ENCODE measurements at places on chromosomes 6 and 20.

DNA sequence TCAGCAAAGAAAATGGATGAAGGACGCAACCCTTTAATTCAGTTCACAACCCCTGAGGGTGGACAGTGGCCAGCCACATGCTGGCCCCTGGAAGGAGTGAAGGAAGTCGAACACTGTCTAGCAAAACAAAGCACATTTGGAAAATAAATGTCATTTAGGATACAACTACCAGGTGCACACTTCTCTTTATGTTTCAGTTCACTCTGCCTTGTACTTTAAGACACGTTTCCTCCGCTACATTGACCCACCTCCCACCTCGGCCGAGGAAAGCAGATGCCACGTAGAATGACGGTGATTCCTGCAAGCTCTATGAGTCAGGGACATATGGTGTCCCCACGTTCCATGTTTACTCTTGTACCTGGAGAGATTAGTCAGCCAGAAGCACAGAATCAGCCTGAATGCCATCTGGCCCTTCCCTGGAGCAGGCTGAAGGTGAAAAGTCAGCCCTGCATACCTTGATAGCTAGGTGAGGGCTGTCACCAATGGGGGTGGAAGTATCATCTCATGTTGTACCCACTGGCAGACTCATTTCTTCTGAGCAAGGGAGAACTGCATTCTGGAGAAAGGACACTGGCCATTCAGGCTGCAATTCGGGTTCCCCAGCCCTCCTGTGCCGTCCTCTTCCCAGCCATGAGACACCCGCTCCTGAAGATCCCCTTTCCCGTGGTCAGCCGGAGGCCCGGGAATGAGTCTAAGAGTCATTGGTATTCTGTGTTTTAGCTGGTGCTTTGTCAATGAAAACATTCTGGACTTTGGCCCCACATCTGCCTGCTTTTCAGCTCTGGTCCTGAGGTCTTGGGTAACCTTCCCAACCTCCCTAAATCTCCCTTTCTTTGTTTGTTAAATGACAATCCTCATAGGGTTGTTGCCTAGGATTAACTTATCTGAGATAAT is 60.6 kb downstream of the FOXA2 start:
- no peak for DNase-seq

- no peak for DNase-seq
These were observed 99.6 kb downstream of the OGFRL1 start for GRCh38 chr6:71388068-71388744.

DNA sequence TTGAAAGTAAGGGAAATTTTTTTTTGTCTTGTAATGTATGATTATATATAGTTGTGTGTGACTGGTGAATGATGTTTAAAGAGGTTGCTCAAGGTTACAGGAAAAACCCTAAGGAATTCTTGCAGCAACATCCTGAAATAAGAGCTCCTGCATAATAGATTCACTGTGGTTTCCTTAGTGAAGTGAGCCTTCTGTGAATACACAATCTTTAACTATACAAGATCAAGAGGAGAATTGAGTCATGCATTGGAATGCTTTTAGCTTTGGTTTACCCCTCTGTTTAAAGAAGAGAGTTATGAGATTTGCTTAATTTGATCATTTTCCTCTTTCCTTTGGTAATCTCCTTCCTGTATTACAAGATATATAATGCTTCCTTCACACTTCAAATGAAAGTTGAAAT is 141.6 kb upstream of the EYA4 start:
- DNase-seq, result peak; percentile 8

DNA sequence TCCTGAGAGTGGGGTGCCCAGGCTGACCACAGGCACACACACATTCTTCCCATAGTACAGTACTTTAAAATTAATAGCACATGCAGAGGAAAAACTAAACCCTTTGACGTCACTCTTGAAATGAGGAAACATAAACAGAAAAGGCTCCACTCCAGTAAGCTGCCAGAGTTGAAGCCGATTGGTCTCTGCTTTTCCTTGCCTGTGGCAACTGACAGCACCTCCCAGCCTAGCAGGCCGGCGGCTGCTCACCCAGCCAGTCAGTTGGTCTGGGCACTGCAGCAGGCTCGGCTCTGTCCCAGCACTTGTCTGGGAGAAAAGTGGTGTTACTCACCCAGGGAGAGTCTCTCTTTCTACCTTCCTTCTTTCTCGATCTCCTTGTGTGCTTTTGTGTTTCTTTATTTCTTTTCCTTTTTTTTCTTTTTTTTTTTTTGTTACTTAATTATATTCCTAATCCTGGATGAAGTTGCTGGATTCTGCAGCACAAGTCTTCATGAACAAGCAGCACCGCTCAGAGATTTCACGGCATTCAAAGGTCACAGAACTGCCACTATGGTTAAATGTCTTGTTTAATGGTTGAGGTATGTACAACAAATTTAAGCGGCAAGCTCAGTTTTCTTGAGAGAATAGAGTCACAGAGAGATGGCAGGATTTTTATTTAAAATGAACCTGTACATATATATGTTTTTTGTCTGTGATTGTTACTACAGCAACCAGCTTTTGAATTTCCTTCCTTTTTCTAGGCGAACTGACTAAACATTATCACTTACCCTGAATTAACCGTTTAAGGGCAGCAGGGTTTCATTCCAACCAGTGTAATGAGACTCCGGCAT is at the start of gene PDE7B:
Gene PDE7B, plus strand, starts transcription at position 260 of the 830 bp plus-strand sequence.
- no peak for DNase-seq

GRCh38 chr20:50191544-50192363 is 1.1 kb downstream of the CEBPB start:
- peak; percentile 70 for DNase-seq

DNA sequence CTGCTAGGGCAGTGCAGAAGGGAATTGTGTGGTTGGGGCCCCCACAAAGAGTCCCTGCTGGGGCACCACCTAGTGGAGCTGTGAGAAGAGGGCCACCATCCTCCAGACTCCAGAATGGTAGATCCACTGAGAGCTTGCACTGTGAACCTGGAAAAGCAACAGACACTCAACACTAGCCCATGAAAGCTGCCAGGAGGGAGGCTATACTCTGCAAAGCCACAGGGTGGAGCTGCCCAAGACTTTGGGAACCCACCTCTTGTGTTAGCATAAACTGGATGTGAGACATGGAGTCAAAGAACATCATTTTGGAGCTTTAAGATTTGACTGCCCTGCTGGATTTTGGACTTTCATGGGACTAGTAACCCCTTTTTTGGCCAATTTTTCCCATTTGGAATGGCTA is 328.4 kb upstream of the KHDRBS2 start:
- no peak for DNase-seq

GRCh38 chr6:45548657-45549515 is 171.2 kb upstream of the SUPT3H start:
- no peak for DNase-seq

- no peak for DNase-seq
These were observed 4.8 kb upstream of the BTNL2 start for GRCh38 chr6:32411566-32412327.

DNA sequence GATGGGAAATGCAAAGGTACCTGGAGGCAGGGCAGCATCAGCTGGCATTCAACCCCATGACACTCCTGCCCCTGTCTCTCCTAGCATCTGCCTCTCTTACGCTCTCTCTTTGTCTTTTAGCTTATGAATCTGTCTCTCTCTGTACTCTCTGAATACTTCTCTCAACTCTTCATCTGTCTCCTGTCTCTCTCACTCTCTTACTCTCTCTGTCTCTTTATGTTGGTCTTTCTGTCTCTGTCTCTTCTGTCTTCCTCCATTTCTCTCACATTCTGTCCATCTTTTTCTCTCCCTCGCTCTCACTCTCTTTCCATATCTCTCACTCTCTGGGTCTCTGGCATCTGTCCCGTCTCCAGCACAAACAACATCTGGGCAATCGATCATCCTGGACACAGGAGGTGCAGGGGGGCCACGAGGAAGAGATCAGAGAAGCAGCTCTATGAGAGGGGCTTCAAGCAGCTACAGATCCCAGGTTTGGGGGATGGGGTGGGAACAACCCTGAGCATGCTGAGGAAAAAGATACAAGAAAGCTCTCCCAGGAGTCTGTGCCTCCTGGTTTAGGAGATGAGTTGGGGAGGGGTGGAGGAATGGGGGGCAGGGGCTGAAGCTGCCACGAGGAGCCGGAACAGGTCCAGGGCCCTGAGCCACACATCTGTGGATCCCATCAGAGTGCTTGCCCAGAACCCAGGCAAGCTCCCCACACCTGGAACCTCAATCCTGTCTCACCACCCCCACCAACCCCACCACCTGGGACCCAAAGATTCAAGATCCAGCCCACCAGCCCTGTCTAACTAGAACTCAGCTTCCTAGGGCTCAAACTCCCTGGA is 2.4 kb downstream of the COL11A2 start:
- DNase-seq, result no peak

Measured in RKO (cell line).